GDM1 (cell line): ENCODE measurements at places on chromosomes 16 and 17.

- DNase-seq = no peak
These were observed 108.8 kb downstream of the IRX5 start for GRCh38 chr16:55039511-55039910.

DNA sequence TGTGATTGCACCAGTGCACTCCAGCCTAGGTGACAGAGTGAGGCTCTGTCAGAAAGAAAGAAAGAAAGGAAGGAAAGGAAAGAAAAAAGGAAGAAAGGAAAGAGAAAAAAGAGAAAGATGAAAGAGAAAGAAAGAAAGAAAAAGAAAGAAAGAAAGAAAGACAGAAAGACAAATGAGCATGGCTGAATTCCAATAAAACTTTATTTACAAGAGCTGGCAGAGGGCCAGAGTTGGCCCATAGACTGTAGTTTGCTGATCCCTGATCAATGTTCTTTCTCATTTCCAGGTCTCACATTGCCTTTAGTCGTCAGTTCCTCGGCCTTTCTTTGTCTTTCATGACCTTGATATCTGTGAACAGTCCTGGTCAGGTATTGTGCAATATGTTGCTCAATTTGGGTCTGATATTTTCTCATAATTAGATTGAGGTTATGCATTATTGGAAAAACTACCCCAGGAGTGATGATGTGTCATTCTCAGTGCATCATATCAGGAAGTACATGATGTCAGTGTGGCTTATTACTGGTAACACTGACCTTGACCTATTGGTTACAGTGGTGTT, 68.5 kb upstream of the MED9 start:
- no peak for DNase-seq

GRCh38 chr16:57803134-57803990, 1.1 kb upstream of the KIFC3 start:
- DNase-seq = no peak

GRCh38 chr16:85353013-85353412, 240.7 kb upstream of the CIBAR2 start:
- DNase-seq = no peak

DNA sequence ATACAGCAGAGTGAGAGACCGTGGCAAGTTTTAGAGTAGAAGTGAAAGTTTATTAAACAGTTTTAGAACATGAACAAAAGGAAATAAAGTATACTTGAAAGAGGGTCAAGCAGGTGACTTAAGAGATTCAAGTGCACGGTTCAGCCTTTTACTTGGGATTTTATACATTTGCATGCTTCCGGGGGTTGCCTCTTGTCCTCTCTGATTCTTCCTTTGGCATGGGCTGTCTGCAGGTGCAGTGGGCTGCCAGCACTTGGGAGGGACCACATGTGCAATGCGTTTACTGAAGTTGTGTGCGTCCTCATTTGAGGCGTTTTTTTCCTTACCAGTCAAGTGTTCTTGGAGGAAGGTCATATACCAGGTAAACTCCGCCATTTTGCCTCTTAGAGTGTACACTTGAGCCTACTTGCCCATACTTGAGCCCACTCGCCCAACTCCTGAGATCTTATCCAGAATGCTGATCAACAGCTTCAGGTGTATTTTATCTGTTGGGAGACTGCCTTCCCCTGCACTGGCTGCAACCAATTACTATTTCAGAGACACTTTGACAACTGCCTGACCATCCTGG, 195.2 kb downstream of the IRX5 start:
- DNase-seq = no peak

DNA sequence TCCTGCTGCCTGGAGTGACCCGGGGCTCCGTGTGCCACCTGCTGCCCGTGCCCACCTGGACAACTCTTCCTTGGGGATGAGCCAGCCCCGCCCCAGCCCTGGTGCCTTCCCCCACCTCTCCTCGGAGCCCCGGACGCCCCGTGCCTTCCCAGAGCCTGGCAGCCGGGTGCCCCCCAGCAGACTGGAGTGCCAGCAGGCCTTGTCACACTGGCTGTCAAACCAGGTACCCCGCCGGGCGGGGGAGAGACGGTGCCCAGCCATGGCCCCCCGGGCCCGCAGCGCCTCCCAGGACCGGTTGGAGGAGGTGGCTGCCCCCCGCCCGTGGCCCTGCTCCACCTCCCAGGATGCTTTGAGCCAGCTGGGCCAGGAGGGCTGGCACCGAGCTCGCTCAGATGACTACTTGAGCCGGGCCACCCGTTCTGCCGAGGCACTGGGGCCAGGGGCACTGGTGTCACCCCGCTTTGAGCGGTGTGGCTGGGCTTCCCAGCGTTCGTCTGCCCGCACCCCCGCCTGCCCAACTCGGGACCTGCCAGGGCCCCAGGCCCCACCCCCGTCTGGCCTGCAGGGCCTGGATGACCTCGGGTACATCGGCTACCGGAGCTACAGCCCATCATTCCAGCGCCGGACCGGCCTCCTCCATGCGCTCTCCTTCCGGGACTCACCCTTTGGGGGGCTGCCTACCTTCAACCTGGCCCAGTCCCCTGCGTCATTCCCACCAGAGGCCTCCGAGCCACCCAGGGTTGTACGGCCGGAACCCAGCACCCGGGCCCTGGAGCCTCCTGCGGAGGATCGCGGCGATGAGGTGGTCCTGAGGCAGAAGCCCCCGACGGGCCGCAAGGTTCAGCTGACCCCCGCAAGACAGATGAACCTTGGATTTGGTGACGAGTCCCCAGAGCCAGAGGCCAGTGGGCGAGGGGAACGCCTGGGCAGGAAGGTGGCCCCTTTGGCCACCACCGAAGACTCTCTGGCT, 38.4 kb downstream of the ARHGAP23 start:
- DNase-seq = no peak

- no peak for DNase-seq
These were observed 43.4 kb downstream of the FBXL20 start for GRCh38 chr17:39357986-39358385.

GRCh38 chr17:57665696-57666095, 79.4 kb downstream of the CCDC182 start:
- DNase-seq = no peak
